ENCODE measurements at places on chromosomes 1 and 21.

- no peak for DNase-seq
Observed at GRCh38 chr21:43771698-43772424, 4.2 kb downstream of the CSTB start.

GRCh38 chr1:217539510-217539909 is 91.4 kb downstream of the GPATCH2 start:
- no peak for DNase-seq

DNA sequence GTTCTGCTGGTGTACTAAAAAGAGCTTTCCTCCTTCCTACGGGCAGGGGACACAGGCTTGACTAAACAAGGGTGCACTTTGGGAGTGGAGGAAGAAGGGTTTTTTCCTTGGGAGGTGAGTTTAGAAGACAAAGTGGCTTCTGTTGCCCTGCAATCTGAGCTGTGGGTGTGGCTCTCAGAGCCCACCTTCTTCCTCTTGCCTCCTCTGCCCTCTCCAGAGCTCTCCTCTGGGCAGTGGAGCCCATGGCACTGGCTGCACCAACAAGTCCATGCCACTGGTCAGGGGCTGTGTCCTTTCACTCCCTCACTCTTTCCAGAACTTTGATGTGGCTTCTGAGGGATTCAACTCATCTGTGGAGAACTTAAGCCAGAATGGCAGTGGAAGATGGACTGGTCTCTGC is 25.6 kb upstream of the PSMB2 start:
- DNase-seq, result no peak

GRCh38 chr1:40588586-40588985 is 57.1 kb downstream of the ZNF684 start:
- no peak for DNase-seq

GRCh38 chr1:41048540-41048939 is 27.0 kb upstream of the SLFNL1 start:
- no peak for DNase-seq

- no peak for DNase-seq
Observed at GRCh38 chr1:193326296-193326695, 139.9 kb upstream of the B3GALT2 start.

DNA sequence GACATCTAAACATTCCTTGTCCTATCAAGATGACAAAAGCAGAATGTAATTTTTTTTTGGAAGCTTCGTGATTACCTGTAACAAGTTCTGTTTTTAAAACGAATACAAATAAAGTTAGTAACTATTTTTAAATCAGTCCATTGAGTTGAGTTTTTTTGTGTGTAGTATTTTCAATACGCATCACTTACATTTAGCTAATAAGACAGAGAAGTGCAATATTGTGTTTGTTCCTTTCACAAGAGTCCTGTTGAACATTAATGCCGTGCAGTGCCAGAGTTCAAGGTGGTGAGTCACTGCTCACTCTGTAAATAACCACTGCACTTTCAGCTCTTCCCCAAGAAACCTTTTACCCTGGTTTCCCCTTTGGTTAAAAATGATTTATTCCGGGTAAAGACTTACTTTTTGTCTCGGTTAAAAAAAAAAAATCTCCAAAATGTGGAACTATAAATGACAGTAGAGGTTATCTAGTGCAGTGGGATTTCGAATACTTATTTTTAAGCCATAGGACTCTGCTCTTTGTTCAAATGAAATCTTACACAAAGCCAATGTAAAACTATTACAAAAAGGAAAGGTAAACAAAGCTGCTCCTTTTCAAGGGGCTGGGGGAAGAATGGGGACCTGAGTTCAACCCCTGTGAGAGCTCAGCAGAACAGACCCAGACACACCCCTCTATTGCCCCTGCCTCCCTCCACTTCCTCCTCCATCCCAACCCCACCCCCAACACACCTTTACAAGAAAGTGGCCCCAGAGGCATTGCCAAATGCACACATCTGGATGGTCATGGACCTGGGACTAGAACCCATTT is 14.8 kb upstream of the NCMAP start:
- DNase-seq, result peak; percentile 46

DNA sequence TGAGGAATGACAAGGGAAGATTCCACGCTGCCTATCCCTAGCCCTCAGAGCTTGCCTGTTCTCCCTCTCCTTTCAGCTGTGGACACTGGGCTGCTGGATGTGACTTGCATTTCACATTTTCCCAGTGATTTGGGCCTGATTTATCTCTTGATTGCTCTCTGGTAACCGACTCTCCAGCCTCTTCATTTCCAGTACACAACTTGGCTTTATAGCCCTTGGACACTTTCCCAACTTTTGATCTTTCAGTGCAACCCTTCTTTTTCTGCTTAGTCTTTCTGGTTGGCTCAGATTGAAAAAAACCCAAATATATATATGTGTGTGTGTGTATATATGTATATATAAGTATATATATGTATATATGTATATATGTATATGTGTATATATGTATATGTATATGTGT is 138.3 kb downstream of the RYR2 start:
- no peak for DNase-seq

GRCh38 chr1:6775261-6776043 is 9.8 kb upstream of the CAMTA1 start:
- DNase-seq, result no peak

DNA sequence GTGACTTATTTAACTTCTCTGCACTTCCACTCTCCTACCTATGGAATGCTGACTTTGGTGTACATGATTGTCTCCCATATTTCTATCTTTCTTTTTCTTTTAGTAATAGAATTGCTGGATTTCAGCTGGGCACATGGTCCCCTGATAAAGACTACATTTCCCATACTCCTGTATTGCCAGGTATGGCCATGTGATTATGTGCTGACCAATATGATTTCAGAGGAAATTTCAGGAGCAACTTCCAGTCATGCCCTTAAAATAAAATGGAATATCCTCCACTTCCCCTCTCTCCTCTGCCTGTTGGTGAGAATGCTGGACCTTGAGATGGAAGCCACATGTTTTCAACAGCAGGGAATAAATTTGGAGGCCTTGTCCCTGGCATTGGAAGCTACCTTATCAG is 130.7 kb upstream of the IGSF21 start:
- DNase-seq, result no peak

DNA sequence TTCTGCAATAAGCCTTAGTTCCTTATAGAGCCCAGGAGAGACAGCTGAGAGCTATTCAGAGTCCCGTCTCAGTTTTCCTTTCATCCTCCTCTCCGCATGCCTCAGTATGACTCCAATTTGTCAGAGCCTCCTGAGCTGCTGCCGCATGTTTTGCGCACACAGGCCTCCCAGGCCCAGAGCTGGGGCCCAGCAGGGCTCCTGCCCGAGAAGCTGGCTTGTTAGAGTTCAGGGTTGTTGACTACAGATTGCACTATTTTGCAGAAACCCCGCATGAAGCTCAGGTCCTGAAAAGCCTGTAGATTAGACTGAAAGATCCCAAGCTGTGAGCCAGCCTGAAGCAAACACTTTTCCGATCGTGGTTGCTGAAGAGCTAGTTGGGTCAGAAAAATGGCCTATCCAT is 51.5 kb downstream of the IGSF5 start:
- DNase-seq, result no peak

DNA sequence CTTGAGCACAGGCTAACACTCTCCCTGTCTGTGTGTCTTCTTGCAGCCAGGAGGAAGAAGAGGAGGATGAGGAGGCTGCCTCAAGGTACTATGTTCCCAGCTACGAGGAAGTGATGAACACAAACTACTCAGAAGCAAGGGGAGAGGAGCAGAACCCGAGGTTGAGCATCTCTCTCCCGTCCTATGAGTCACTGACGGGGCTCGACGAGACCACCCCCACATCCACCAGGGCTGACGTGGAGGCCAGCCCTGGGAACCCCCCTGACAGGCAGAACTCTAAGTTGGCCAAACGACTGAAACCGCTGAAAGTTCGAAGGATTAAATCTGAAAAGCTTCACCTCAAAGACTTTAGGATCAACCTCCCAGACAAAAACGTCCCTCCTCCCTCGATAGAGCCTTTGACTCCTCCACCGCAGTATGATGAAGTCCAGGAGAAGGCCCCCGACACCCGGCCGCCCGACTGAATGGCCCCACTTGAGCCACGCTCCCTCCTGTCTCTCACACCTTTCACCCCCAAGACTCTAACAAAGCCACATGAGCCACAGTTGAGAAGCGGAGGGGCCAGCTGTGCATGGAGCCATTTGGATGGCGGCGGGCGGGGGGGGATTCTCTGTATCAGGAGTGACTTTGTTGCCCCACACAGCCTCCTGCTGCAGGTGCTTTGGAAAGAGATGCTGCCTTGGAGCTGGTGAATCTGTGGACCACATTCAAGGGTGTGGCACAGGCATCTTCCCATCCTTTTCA is 27.6 kb upstream of the FHAD1 start:
- DNase-seq, result no peak

DNA sequence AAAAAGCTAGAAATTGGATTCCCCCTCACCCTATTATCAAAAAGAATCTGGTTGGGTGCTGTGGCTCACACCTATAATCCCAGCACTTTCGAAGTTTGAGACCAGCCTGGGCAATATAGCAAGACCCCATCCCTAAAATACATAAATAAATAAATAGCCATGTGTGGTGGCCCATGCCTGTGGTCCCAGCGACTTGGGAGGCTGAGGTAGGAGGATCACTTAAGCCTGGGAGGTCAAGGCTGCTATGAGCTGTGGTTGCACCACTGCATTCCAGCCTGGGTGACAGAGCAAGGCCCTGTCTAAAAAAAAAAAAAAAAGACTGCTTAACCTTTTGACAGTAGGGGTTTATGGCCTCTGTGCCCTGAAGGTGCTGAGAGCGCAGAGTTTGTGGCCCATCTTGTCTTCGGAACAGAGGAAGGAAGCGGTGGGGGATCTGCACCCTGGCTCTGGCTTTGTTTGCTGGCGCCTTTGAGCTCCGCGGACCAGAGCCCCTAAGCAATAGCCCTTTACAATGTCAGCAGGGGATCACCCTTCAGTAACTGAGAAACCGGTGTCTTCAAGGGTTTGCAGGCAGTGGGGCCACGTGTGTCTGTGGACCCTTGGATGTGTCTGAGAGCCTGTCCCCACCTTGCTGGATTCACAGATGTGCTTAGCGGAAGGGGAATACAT is 22.1 kb downstream of the SLC2A7 start:
- DNase-seq, result no peak

- no peak for DNase-seq
Observed at GRCh38 chr1:235331401-235331800, 3.0 kb downstream of the GGPS1 start.

Data from brain microvascular endothelial cell (primary cell).